Chondrocyte (in vitro differentiated cells): ENCODE measurements at places on chromosomes 11 and 22.
A peak's percentile ranks its signal among the peaks of the same experiment; 100 is the strongest.

DNA sequence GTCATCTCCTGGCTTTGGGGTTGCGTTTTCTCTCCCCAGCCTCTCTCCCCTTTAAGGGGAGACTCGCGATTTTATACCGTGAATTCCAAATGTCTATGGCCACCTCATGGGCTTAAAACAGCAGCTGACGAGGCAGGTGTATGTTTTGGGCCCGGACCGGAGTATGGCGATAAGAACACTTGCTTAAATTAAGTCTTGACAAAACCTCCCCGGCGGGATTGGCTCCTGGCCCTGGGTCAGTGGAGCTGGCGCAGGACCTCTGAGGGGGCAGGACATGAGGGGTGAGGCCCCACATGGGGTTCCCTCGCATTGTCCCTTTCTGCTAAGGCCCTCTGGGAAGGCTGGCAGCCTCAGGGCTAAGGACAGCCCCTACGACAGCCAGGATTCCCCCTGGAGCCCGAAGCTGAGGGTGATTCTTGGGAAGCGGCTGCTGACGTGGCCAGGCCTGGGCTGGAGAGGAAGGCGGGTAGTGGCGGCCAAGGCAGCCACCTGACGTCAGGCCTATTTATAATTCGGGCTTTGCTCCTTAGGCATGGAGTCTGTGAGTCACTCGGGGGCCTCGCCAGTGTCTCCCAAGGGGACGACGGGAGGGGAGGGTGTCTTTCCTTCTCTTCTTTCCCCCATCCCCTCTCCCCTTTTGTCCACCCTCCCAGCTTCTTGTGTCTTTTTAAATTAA lies 12.7 kb downstream of the MYO18B start:
- no peak for DNase-seq

DNA sequence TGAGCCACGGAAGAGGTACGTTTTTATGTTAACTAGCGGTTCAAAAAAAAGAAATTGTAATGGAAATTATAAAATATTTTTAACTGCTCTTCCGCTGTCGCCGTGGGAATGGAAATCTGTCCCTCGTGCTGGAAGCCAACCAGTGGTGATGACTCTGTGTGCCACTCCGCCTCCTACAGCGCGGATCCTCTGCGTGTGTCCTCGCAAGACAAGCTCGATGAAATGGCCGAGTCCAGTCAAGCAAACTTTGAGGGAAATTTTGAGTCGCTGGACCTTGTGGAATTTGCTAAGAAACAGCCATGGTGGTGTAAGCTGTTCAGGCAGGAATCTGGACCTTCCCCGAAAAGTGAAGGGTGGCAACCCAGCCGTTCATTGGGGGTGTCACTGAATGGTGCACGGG lies 2.9 kb upstream of the CBX7 start:
- peak; percentile 53 for DNase-seq

GRCh38 chr11:119845756-119846155 lies 116.8 kb upstream of the NECTIN1 start:
- DNase-seq: no peak

- no peak for DNase-seq
These were observed 123.1 kb downstream of the PKNOX2 start for GRCh38 chr11:125287491-125288210.

GRCh38 chr11:12170984-12171383 lies 60.6 kb downstream of the MICAL2 start:
- no peak for DNase-seq

- no peak for DNase-seq
These were observed 885.7 kb upstream of the RAG2 start for GRCh38 chr11:37483761-37484160.

DNA sequence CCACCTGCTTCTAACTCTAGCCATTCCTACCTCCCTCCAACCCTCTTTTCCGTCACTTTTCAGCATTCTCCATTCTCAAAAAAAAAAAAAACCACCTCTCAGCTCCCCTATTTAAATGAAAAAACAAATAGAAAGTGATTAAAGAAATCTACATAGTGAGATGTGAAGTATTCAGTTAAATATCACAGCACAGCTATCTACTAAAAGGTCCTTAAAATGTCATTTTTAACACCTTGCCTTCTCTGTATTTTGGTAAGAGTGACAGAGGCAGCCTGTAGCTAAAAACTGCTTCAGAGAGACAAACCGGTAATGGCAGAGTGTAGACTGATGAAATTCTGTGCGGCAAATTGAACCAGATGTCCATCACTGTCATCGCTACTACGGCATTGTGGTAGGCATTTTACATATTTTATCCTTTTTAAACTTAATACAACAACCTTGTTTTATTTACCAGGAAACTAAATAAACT lies 346 bp upstream of the ALG9 start:
- DNase-seq: no peak

DNA sequence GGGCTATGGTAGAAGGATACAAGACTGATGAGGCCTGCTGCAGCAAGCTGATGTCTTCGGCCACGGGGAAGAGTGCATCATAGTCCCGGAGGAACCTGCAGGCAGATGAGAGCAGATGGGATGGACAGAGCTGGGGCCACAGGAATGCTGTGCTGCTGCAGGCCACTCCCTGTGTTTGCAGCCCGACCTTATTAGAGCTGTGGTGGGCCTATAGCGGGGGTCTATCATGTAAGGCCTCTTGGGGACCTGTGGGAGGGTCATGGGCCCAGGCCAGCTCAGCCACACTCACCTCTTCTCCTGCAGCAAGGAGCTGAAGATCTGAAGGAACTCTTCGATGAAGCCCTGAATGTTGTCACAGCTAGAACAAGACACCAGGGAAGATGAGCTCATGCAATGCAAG lies 31.9 kb downstream of the ASCC2 start:
- no peak for DNase-seq

GRCh38 chr11:17209939-17210245 lies 2.1 kb upstream of the PIK3C2A start:
- DNase-seq: no peak

DNA sequence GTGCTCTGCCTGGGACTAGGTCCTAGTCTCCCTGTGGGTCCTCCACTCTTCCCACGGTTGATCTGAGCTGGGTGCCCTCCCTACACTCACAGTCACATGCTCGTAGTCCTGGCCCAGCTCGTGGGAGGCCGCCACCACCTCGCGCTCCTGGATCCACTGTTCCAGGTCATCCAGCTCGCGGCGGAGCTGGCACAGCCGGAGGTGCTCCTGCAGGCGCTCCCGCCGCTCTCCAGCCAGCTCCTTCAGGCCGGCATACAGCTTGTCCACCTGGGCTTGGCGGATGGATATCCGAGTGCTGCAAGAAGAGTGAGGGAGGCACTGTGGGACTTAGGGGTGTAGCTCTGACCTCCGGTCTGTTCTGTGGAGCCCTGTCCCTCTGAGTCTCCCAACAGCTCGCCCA lies 14.8 kb upstream of the RBM4B start:
- DNase-seq: peak; percentile 85

GRCh38 chr11:116309446-116309845 lies 463.3 kb downstream of the BUD13 start:
- no peak for DNase-seq
